K562 (cell line): ENCODE measurements at places on chromosomes 6 and 20.

- no peak for DNase-seq
Observed at GRCh38 chr6:125232466-125232865, 69.3 kb downstream of the HDDC2 start.

- no peak for DNase-seq
Observed at GRCh38 chr6:56437171-56437900, 190.0 kb upstream of the COL21A1 start.

GRCh38 chr20:62946918-62947317 lies 5.6 kb upstream of the SLC17A9 start:
- no peak for DNase-seq

GRCh38 chr6:158009114-158009891 lies 27.6 kb downstream of the SYNJ2 start:
- no peak for DNase-seq
